Type B pancreatic cell (in vitro differentiated cells): ENCODE measurements at places on chromosomes 1 and 21.

GRCh38 chr1:30853350-30853749 is 55.2 kb downstream of the SDC3 start:
- no peak for DNase-seq

- DNase-seq: no peak
These were observed 69.6 kb upstream of the MACF1 start for GRCh38 chr1:39134768-39135333.

GRCh38 chr21:30880914-30881313 is 466 bp downstream of the KRTAP11-1 start:
- no peak for DNase-seq

GRCh38 chr1:154767315-154768240 is 102.5 kb downstream of the KCNN3 start:
- no peak for DNase-seq

DNA sequence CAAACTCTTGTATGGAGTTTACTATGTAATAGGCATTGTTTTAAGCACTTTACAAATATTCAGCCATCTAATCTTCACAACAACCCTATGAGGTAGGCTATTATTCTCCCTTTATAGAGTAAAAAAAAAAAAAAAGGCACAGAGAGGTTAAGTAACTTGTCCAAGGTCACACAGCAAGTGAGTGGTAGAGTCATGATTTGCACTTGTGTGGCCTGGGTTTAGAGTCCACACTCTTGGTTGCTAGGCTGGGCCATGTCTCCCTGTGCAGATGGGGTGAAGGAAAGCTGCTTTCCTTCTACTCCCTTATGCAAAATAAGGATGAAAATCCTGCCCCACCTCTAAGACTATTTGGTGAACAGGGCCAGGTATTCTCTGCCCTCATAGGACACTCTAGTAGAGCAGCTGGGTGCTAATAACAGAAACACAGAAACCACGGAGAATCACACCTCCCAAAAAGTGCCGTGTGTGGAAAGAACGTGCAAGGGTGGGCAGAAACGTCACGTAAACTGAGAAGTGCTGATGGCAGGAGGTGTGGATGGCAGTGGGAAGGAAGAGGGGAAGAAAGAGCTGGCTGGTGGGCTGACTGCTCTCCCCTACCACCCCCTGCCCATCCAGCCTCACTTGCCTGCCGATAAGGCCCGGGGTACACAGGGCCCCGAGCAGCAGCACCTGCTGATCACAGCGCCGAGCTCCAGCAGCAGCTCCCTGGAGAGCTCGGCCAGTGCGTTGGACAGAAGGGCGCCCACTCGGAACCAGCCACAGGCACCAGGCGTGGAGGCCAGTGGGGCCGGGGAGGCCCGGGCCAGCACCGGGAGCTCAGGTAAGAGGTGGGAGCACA is 28.3 kb upstream of the VPS13D start:
- DNase-seq: no peak

- no peak for DNase-seq
These were observed 132.7 kb upstream of the USP24 start for GRCh38 chr1:55347866-55348265.

GRCh38 chr1:11858968-11859871 is 475 bp upstream of the NPPB start:
- DNase-seq: peak; percentile 88

DNA sequence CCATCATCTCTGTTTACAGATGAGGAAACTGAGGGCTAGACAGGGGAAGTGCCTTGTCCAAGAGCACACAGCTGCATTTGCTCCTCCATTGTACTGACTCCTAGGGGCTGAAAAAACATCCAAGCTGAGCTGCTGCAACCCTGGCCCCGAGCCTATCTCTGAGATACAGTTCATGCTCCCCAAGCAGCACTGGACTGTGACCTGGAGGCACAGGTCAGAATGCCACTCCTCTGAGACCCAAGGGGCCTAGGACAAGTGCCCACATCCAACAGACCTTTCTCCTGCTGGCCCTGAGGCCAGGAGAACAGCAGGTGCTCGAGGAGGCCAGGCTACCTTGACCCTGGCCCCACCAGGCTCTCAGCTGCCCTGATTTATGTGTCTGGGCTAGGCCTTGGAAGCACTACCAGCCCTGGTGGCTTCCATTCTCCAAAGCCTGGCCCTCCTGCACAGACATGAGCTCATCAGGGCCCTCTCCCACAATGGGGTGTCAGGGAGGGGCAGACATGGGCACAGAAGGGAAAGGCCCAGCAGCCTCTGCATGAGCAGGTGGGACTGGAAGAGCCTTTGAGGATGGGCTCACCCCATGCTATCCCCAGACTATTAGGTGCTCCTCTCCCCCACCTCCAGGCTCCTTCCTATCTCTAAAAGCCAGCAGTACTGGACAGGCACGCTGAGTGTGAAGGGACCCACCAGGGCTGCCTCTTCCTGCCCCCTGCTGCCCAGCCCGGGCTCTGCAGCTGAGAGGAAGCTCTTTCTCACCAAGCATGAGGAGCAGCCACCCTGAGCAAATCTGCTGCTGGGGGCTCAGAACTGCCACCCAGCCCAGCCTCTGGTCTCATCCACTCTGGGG is 18.8 kb downstream of the ADGRB2 start:
- no peak for DNase-seq

GRCh38 chr1:31767225-31767624 is 3.1 kb upstream of the ADGRB2 start:
- no peak for DNase-seq

DNA sequence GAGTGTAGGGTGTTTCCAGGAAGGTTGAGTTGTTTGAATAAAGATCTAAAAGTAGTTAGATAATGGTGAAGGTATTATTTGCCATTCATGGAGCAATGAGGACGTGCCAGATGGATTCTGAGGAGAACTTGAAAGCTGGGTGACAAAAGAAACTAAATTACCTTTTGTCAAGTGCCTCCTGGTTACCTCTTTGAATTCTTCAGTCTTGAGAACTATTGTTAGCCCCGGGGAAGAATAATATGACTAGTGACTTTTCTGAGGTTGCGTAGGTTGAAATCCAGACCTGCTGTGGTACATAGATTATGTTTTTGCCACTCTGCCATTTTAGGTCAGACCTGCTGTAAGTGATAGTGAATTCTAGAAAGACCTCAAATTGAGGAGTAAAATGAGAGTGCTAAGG is 11.5 kb downstream of the LAMC1 start:
- DNase-seq: no peak

GRCh38 chr1:241927321-241927720 is 30.2 kb upstream of the BECN2 start:
- DNase-seq: no peak

DNA sequence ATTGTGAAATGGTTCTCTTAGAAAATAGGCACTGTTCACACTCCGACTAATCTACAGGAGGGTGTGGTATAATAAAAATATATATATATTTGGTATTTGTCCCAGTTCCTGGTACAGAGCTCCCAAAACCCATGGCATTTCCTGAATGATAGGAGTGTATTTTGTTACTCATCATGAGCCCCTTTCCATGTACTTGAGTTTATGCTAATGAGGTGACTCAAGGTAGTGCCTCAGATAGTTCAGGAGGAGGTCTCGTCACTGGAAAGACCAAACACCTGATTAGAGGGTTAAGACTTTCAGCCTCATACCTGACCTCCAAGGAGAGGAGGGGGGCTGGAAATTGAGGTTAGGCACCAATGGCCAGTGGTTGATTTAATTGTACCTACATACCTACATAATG is 57.9 kb downstream of the TTC3 start:
- DNase-seq: no peak

- DNase-seq: no peak
These were observed 51.6 kb downstream of the NEGR1 start for GRCh38 chr1:72230746-72231145.

DNA sequence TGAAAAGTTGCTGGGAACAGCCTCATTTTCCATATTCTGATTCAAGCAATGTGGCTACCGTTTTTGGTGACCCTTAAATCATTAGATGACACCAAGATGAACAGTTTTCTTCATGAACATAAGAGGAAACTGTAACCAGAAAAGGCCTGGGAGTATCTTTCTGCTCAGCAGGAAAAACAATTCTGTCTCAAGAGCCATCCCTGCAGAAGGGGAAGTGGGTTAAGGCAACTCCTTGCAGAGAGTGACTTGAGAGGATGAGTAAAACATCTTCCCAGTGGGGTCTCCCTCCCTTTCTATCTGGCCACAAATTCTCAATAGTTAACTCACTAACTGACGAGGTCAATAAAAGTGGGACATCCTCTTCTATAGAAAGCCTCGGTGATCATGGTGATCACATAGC is 187.6 kb upstream of the NRIP1 start:
- no peak for DNase-seq

GRCh38 chr1:31505911-31506497 is 70.3 kb upstream of the TINAGL1 start:
- DNase-seq: no peak

DNA sequence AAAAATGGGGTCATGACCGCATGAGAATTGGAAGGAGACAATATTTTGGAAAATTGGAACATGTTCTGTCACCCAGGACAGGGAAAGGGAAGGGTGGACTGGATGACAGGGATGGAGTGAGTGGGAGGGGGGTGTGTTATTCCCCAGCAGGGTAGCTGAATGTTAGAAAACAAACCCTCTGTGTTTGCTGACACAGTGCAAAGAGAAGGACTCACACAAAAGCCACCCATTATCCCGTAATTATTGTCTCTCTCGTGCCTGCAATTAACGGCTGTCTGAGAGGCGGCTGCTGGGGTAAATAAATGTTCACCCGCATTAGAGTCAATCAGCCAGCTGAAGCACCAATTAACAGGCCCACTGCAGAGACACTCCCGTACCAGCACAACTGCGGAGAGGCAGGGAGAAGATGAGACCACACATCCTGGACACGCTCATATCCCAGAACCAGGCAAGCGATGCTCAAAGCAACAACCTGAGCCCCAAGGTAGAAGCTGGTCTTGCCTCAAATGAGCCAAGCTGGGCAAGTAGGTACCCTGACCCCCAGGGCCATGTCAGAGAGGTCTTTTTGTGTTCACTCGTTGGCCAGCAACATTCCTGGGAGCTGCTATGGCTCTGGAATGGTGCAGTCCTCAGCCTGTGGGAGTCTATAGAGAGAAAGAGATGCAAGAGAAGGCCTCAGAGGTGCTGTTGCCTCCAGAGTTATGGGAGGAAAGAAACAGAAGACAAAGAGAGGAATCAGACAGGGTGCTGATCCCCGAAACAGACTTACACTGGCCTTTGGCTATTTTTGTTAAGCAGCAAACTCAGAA is 19.4 kb downstream of the PLEKHA6 start:
- DNase-seq: no peak

DNA sequence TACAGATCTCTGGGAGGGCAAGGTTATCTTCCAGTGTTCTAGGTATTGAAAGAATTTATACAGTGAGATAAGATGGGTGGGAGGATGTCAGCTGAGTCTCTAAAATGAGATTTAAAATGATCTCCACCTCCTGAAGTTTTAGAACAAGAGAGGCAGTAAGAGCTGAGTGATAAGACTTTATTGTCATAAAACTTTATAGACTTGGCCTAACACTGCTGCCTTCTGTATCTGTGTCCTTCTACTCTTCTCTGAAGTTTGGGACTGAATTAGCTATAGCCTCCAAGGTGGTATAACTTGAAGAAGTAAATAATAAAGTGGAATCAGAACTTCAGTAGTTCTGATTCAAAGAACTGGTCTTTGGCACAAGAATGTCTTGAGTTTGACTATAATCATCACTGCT is 48.3 kb downstream of the SUCO start:
- no peak for DNase-seq

GRCh38 chr1:101435831-101436511 is 199.2 kb downstream of the S1PR1 start:
- DNase-seq: no peak

DNA sequence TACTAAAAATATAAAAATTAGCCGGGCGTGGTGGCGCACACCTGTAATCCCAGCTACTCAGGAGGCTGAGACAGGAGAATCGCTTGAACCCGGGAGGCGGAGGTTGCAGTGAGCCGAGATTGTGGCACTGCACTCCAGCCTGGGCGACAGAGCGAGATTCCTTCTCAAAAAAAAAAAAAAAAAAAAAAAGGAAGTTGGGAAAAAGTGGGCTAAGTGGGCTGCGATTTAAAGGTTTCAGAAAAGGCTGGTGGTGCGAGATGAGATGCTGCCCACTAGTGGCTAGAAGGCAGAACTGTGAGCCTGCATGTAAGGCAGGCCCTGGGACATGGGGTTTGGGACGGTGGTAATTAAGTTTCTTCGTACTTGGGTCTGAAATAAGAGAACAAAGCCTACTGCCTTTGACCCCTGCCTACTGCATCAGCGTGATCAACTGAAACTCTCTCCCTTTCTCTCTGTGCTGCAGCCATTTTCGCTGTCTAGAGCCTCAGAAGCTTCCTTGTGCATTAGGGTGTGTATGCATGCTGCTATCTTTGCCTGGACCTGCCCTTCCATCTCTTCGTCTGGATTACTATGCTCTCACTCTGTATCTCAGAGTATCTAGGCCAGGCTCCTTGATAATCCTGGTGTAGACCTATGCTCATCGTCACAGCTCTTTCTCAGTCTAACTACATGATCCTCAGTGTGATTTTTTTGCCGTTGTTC is 12.4 kb downstream of the FMOD start:
- no peak for DNase-seq

GRCh38 chr1:154621875-154622274 is 13.9 kb upstream of the ADAR start:
- no peak for DNase-seq

GRCh38 chr1:212487286-212487685 is 54.6 kb downstream of the NENF start:
- DNase-seq: no peak

DNA sequence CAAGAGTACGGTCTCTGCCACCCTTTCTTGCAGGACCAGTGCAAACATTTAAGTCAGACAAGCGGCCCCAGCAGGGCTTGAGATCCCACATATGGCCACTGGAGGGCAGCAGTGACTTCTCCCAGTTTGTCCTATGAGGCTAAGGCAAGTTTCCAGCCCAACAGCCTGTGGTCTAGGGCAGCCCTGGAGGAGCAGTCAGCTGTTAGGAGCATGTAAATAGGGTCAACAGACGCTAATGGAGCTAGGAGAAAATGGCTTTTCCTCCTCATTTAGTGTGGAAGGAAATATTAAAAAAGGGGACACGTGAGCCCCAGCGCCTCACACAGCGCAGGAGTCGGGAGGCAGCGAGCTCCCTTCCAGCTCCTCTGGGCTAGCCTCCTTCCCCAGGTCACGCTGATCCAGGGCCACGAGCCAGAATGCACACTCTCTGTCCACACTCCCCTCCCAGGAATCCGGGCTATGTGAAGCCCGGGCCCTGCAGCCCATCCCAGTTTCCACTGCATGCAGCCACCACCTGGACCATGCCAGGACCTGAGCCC is 95.6 kb downstream of the LAMC2 start:
- peak; percentile 92 for DNase-seq

DNA sequence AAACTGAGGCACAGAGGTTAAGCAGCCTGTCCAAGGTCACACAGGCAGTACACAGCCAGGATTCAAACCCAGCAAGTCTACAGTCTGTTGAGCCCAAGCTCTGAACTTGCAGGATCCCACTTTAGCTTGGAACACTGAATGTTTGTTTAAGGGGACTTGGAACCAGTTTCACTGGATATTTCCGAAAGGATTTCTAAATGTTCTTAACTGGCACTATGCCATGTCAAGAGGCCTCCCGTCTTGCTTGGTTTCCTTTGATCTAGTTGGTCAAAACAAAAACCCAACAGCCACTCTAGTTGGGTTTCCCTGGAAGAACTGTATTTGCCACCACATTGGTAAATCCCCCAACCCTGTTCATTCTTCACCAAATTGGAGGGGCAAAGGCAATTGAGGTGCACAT is 317.6 kb upstream of the KAZN start:
- DNase-seq: no peak

- peak; percentile 73 for DNase-seq
These were observed 1.2 kb downstream of the MAPKAPK2 start for GRCh38 chr1:206685769-206686477.
